ENCODE measurements at places on chromosomes 7 and 10.

- DNase-seq, result no peak
Measured at GRCh38 chr10:4742217-4742616, 83.8 kb upstream of the AKR1E2 start.

DNA sequence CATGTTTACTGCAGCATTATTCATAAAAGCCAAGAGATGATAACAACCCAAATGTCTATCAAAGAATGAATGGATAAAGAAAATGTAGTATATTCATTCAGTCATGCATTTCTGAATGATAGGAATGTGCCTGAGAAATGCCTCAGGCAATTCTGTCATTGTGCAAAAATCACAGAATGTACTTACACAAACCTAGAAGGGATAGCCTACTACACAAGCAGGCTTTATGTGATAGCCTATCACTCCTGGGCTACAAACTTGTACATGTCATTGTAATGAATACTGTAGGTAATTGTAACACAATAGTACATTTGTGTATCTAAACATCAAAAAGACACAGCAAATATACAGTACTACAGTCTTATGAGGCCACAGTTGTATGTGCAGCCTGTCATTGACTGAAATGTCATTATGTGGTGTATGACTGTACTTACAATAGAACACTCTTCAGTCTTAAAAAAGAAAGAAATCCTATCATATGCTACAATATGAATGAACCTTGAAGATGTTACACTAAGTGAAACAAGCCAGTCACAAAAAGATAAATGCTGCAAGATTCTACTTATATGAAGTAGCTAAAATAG, 141.8 kb upstream of the GPR22 start:
- no peak for DNase-seq

GRCh38 chr7:126856691-126857291, 395.9 kb downstream of the GRM8 start:
- no peak for DNase-seq

GRCh38 chr10:33537066-33537465, 202.6 kb upstream of the NRP1 start:
- no peak for DNase-seq

GRCh38 chr10:78349911-78350663, 316.4 kb downstream of the RPS24 start:
- no peak for DNase-seq

- no peak for DNase-seq
Measured at GRCh38 chr10:75976681-75977080, 545.3 kb downstream of the LRMDA start.

DNA sequence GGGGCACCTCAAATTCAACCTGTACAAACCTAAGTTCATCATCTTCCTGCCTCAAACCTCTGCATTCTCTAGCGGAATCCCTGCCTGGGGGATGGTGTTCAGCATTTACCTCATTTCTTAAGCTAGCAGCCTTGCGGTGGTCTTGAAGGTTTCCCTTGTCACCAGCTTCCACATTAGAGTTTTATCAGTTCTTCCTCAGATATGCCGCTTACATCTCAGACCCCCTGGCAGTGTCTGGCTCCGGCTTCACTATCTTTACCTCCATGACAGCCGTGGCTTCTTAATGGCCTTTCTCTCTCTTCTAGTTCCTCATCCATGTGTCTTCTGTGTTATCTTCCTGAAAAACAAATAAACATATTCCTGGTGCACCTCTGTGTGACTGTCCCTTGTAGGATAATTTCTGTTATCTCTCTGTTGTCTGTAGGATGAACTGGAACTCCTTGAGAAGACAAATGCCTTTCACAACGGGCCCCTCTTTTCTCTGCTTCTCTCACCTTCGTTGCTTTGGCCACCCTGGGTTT, 101.1 kb upstream of the BMPER start:
- DNase-seq, result no peak

DNA sequence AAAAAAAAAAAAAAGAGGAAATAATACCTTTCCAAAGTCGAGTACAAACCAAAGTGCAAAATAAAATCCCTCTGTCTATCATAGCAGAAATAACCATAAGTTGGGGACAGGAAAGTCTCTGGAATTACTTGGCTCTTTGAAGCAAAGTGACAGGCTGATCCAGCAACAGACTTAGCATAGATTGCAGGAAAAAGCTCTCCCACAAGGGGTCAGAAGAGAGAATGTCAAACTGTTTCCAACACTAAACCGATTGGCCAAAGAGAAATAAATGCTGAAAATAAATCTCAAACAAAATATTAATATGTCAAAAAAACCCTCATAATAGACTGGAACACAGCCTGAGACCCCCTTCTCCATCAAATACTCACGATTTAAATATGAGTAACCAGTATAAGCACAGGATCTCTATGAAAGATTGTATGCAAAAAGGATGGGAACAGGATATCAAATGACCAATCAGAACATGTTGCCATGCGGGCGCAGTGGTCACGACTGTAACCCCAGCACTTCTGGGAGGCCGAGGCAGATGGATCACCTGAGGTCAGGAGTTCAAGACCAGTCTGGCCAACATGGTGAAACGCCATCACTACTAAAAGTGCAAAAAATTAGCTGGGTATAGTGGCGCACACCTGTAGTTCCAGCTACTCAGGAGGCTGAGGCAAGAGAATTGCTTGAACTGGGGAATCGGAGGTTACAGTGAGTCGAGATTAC, 1000.7 kb upstream of the LRRN3 start:
- DNase-seq, result no peak

- DNase-seq, result no peak
Measured at GRCh38 chr10:92112462-92112861, 178.4 kb downstream of the CPEB3 start.

- no peak for DNase-seq
Measured at GRCh38 chr10:45372251-45372951, 1.6 kb upstream of the ALOX5 start.

DNA sequence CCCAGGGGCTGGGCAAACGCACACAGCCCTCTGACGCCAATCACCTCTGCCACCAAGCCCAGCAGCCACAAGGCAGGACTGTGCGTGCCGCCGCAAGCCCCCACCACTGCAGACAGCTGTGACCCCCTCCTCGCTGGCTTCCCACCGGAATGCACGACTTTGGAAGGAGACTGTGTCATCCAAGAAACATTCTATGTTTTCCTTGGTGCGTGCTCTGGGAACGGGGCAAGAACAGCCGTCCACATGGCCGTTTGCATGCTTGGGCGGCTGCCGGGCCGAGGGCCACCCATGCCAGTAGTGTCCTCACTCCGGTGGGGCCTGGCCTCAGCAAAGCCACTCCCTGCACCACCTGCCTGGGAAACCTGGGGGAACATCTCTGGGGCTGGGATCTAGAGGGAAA, 17.6 kb upstream of the ELN start:
- DNase-seq, result no peak

DNA sequence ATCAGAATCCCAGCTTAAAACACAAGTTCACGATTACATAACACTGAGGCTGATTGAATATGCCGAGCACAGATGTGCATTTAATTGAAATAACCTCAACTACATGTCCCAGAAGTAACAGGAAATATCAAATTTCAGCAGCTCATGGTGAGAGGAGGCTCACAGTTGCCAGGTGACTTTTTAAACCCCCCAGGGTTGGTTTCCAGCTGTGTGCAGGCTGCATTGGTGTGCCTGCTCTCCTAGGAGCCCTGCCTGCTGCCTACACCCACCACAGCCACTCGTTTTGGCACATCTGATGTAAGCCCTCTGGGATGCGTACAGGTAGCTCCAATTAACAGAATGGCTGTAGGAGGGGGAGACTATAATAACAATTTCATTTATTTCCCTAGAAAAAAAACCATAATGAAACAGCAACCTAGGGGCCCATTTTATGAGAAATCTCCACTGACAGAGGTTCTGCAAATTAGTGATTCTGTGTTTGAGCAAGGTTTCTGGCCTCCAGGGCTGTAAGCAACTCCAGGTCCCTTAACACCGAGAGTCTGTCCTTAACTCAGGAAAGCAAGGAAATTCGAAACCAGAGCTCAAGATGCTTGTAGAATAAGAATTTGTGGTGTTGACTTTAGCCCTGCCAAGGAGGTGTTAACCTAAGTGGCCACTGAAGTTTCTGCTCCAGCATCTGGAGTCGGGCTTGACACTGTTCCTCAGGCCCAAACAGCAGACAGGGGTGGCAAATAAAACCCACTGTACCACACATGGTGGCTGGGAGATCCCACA, 161.9 kb downstream of the BMPER start:
- DNase-seq, result no peak

DNA sequence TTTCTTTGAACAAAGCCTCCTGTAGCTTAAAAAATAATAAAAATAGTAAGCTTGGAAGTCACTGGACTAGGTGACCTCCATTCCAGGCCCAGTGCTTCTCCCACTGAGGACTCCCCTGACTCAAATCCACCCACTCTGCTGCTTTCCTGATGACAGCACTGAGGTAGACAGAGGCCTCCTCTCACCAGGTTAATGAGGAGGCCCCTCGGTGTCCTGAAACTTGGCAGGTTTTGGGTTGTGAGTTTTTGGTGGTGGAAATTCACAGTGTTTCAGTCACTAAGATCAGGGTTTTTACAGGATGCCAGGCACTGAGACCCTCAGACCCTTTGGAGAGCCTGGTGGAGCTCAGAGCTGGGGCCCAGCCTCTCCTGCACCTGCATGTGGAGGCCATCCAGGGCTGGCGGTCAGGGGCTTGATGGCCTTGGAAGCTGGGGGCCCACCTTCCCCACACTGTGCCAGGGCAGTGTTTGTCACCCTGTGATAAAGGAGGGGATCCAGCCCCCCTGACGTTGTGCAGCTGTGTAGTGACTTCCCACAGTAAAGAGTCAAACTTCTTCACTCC, 19.1 kb downstream of the TSPAN14 start:
- DNase-seq, result no peak

- no peak for DNase-seq
Measured at GRCh38 chr10:118332948-118333710, 9.0 kb downstream of the FAM204A start.

GRCh38 chr7:155701972-155702544, 57.6 kb downstream of the RBM33 start:
- DNase-seq, result no peak

DNA sequence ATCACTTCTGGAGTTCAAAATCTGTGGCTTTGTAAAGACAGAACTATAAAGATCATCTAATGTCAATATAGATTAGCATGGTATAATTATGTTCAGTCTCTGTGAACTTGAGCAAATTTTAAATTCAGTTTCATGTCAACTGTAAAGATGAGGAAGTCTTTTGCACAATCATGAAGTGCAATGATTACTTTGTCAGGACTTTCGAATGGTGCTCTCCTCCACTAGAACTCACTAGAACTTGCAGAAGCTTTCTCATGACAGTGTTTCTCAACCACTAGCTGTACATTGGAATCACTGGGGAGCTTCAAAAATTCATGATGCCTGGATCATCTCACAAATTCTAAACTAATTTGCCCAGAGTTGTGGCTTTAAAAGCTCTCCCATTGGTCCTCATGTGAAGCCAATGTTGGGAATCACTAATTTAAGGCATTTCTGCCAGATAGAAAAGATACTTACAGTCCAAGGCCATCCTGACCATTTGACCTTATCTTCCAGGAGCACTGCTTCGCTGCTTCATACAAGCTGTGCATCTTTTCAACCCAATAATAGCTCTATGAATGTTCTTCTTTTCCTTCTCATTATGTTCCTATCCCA, 12.9 kb downstream of the OR2AE1 start:
- no peak for DNase-seq

DNA sequence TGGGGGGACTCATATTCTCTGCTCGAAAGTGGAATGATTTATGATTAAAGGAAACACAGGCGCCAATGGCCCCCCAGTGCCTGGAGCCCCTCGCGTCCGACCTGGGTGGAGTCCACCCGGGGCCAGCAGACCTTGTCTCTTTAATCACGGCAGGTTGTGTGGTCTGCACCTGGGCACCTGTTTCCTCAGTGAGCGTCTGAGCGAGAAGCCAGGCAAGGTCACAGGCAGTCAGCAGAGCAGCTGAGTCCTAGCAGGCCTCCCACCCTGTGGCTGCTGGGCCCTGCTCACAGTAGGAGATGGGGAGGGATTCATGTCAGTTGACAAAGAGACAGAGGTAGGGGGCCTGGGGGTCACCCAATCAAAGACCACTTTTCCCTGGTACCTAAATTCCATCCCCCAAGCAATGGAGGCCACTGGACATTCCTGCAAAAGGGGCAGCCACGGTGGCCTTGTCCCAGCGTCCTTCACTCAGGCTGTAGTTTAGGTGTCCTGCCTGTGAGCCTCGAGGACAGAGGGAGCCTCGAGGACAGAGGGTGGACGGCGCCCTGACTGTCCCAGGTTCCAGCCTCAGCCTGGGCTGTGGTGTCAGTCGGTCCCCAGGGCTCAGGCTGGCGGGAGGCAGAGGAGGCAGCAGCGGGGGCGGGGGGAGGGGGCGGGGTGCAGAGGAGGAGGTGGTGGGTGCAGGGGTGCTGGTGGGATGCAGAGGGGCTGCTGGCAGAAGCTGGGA, 49.5 kb upstream of the CFAP46 start:
- no peak for DNase-seq

- DNase-seq, result no peak
Measured at GRCh38 chr7:46753662-46754061, 828.2 kb downstream of the TNS3 start.

GRCh38 chr10:77328272-77328816, 309.3 kb downstream of the KCNMA1 start:
- no peak for DNase-seq

- no peak for DNase-seq
Measured at GRCh38 chr7:149616898-149617297, 119.3 kb upstream of the ZNF746 start.

All from stimulated activated CD4-positive, alpha-beta T cell treated with anti-CD3 and anti-CD28 coated beads, TNF-alpha, amount 100 ng/mL, for 4 hours (primary cell).